ENCODE measurements at places on chromosomes 2 and 18.

GRCh38 chr2:110876167-110876999, 144.0 kb downstream of the ACOXL start:
- peaks cover 6% of the 10 kb centered on the region for H3K4me1 ChIP-seq
- no peak overlapping the region for H3K4me3 ChIP-seq
- ATAC-seq, result no peak
- H3K27ac ChIP-seq, result no peak overlapping the region

GRCh38 chr2:133497270-133497893, 70.9 kb downstream of the NCKAP5 start:
- no peak overlapping the region for H3K27ac ChIP-seq
- H3K4me3 ChIP-seq, result no peak overlapping the region
- ATAC-seq, result no peak
- no peaks in the 10 kb centered on the region for H3K4me1 ChIP-seq
- H3K36me3 ChIP-seq, result no peaks in the 10 kb centered on the region
- peaks cover 6% of the 10 kb centered on the region for H3K27me3 ChIP-seq

DNA sequence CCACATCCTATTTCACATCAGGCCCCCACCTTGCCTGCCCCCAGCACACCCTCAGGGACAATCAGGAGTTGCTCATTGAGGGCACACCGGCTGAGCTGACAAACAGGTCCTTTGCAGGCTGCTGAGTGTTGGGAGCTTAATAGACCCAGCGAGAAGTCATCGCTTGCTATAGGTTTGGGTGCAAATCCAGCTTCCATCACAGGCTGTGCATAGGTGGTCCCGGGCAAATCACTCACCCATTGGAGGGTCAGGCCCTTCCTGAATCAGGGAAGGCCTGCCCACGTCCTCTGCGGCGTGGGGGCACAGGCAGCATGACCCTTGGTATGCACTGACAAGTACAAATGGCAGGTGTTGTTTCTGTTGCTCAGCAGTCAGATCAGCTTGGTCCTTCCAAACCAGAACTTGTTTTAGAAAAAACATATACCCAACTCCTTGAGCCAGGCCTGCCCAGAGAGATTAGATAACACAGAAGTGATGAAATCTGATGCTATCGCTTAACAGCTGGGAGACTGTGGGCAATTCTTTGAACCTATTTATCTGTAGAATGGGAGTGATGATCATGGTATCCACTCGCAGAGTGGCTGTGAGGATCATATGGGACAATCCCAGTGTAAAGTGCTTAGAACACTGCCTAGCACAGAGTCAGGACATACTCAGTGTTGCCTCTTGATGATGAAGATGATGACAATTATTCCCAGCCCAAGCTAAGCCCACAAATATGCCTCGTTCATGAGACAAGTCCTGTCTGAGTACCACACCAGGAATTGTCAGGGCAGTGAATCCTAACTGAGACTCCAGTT, 34.9 kb downstream of the SMAD7 start:
- H3K27me3 ChIP-seq, result no peaks in the 10 kb centered on the region
- ATAC-seq, result no peak
- H3K4me1 ChIP-seq, result peaks cover 27% of the 10 kb centered on the region
- H3K4me3 ChIP-seq, result no peak overlapping the region
- no peak overlapping the region for H3K27ac ChIP-seq
- H3K36me3 ChIP-seq, result peaks cover 16% of the 10 kb centered on the region

DNA sequence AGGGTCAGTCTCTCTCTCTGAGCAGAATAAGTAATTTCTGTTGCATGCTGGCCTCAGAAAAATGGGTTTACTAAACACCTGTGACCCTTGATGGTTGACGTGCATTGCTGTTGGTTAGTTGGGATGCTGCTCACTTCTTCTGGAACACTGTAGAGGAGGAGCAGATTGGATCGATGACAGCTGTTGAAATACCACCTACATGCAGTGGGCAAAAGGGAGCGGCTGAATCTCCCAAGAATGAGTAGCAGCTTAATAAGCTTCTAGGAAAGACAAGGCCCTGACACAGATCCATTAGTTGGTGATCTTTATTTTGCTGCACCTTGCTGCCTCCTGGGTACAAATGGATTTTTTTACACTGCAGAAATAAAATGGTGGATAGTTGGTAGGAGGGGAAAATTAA, 43.2 kb downstream of the KDM3A start:
- H3K4me1 ChIP-seq, result peaks cover 47% of the 10 kb centered on the region
- no peak for ATAC-seq
- peak overlapping the region; percentile 40 for H3K4me3 ChIP-seq
- H3K27me3 ChIP-seq, result no peaks in the 10 kb centered on the region
- peak overlapping the region; percentile 37 for H3K27ac ChIP-seq

- no peaks in the 10 kb centered on the region for H3K27me3 ChIP-seq
- H3K4me1 ChIP-seq, result peaks cover 5% of the 10 kb centered on the region
- no peak overlapping the region for H3K27ac ChIP-seq
Measured at GRCh38 chr18:79888016-79888415, 63.4 kb downstream of the SLC66A2 start.

- no peak overlapping the region for H3K27ac ChIP-seq
- H3K4me3 ChIP-seq, result no peak overlapping the region
- no peaks in the 10 kb centered on the region for H3K36me3 ChIP-seq
Measured at GRCh38 chr2:86263956-86264355, 64.7 kb downstream of the MRPL35 start.

GRCh38 chr2:197292619-197293018, 18.0 kb downstream of the ANKRD44 start:
- H3K27ac ChIP-seq, result peak overlapping the region; percentile 94
- no peaks in the 10 kb centered on the region for H3K27me3 ChIP-seq
- peak; percentile 12 for ATAC-seq
- peaks cover 65% of the 10 kb centered on the region for H3K36me3 ChIP-seq

DNA sequence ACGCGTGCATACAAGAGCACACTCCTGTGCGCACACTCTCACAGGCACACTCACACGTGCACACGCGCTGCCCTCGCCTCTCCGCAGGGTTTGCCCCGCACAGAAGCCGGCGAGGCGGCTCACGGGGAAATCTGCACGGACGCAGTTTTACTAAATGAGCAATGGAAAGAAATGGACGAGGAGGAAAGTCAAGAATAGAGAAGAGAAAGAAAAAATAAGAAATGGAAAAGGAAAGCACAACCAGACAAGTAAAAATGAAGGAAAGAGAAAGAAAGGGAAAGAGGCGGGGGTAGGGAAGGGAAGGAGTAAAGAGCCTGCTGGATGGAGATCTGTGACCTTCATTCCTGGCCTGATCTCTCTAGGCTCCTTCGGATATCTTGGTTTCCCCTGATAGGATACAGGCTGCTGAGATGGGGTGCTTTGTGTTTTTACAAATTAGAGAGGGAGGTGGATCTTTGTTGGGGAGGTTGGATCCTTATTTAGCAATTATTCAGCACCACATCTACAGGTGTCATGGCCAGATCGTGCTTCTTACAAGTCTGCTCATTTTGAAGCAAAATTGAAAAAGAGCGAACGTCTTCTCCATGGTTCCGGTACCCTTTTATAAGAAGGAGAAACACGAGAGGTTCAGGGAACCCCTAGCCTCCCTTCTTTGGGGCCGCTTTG, 693 bp upstream of the LRP2 start:
- peaks cover 42% of the 10 kb centered on the region for H3K27me3 ChIP-seq
- peak; percentile 5 for ATAC-seq

DNA sequence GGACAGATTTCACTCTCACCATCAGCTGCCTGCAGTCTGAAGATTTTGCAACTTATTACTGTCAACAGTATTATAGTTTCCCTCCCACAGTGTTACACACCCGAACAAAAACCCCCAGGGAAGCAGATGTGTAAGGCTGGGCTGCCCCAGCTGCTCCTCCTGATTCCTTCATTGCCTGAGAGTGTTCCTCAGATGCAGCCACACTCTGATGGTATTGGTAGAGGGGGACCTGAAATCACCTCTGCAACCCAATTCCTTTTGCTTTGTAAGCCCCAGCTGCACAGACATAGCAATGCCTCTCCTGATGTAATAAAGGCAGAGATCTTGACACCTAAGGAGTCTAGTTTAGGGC, 1529.8 kb downstream of the RPIA start:
- H3K4me3 ChIP-seq, result no peak overlapping the region
- no peaks in the 10 kb centered on the region for H3K4me1 ChIP-seq
- H3K27ac ChIP-seq, result no peak overlapping the region
- ATAC-seq, result no peak
- H3K36me3 ChIP-seq, result no peaks in the 10 kb centered on the region

- no peak overlapping the region for H3K4me3 ChIP-seq
- H3K4me1 ChIP-seq, result no peaks in the 10 kb centered on the region
- no peaks in the 10 kb centered on the region for H3K36me3 ChIP-seq
- H3K27ac ChIP-seq, result no peak overlapping the region
Measured at GRCh38 chr2:155913356-155913755, 419.2 kb downstream of the NR4A2 start.

DNA sequence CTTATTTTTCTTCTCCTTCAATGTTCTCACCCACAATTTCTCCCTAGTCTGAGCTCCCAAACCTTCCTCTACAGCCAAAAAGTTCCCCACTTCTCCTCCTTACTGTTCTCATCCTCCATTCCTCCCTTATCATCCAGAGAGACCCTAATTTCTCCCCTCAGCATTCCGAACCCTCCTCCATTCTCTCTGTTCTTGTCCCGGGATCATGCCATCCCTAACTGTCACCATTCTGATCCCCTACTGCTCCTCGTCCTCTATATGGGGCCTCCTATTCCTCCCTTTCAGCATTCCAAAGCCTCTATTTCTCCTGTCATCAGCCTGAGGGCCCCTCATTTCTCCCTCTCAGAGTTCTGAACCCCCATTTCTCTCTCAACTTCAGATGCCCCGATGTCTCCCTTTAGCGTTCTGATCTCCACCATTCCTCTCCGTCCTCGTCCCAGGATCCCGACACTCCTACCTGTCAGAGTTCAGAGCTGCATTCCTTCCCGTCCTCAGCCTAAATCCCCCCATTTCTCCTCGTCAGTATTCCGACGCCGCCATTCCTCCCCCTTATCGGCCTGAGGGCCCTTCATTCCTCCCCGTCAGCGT, 522 bp downstream of the MBD1 start:
- peaks cover 94% of the 10 kb centered on the region for H3K36me3 ChIP-seq
- H3K4me1 ChIP-seq, result peaks cover 29% of the 10 kb centered on the region
- no peaks in the 10 kb centered on the region for H3K27me3 ChIP-seq

GRCh38 chr2:164697688-164698461, 76.6 kb upstream of the GRB14 start:
- no peak for ATAC-seq
- H3K27me3 ChIP-seq, result no peaks in the 10 kb centered on the region
- no peak overlapping the region for H3K27ac ChIP-seq
- no peaks in the 10 kb centered on the region for H3K4me1 ChIP-seq
- H3K36me3 ChIP-seq, result no peaks in the 10 kb centered on the region

DNA sequence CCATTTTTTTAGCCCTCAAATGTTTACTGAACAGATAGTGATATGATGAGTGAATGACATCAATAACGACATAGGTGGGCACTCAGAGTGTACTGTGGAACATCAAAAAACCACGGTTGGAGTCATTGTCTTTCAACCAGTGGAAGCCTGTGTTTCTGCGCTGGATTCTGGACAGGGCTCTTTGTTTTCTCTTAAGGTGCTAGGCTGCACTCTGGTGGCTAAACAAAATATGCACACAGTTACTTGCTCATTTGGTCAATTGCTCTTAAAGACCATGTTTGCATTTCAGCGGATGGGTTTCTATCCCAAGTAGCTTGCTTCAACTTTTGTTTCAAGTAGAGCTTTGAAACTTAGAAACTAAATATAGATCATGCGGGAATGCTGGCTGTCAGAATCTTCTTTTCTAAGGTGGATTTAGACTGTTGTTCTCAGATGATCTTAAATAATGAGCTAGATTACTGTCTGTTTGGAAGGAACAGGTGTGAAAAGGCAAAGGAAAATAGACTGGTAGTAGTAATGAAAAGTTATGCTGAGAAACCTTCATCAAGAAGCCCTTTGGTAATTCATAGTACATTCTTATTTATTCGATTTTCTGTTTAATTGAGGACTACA, 48.5 kb upstream of the LYPD6B start:
- H3K36me3 ChIP-seq, result peaks cover 66% of the 10 kb centered on the region
- no peaks in the 10 kb centered on the region for H3K27me3 ChIP-seq
- no peak overlapping the region for H3K27ac ChIP-seq
- peaks cover under 1% of the 10 kb centered on the region for H3K4me1 ChIP-seq
- no peak overlapping the region for H3K4me3 ChIP-seq

DNA sequence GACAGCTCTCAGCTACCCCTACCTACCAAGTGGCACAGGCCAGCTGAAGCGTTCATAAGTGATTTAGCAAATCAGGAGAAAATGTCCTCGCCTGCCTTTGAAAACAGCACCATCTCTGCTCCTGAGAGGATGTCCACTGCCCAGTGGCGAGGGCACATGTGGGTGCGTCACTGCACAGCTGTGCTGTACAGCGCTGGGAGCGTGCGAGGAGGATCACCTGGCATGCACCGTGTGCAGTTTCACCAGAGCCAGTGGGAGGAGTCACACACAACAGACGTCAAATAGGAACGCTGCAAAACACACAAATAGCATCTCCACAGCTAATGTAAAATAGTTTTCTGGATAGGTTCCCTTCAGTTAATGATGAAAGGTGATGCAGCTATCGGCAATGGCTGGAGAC, 154.1 kb downstream of the HDAC4 start:
- H3K4me3 ChIP-seq, result peak overlapping the region; percentile 55
- H3K36me3 ChIP-seq, result peaks cover 14% of the 10 kb centered on the region
- H3K27ac ChIP-seq, result no peak overlapping the region
- peaks cover 20% of the 10 kb centered on the region for H3K4me1 ChIP-seq

DNA sequence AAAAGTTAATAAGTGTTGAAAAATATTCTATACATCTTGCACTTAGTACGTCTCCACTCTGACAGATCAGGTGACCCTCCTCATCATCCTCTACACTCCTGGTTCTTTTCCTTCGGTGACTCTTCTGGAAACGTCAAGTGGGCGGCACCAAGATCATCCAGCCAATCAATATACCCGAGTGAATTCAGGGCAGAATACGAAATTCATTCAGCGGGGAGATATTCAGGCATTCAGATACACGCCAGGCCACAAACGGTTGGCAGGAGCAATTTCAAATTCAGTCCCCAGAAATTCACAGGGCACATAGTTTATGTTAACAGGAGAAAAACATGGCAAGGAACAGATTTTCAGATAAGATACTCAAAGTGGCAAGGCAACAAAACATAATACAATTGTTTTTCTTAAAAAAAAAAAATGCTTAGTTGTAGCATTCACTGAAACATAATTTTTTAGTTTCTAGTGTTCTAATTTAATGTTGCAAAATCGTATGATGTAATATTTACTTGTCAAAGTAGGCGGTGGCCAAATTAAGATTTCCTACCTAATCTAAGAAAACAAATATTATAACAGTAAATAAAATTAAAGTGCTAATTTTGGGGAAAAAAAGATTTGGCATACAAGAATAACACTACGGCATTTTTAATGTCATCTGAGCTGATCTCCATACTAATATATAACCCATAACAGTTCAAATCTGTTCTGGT, 4.2 kb downstream of the CLK1 start:
- peak overlapping the region; percentile 76 for H3K27ac ChIP-seq
- ATAC-seq, result no peak
- peaks cover 21% of the 10 kb centered on the region for H3K4me1 ChIP-seq
- no peaks in the 10 kb centered on the region for H3K27me3 ChIP-seq
- peak overlapping the region; percentile 87 for H3K4me3 ChIP-seq

DNA sequence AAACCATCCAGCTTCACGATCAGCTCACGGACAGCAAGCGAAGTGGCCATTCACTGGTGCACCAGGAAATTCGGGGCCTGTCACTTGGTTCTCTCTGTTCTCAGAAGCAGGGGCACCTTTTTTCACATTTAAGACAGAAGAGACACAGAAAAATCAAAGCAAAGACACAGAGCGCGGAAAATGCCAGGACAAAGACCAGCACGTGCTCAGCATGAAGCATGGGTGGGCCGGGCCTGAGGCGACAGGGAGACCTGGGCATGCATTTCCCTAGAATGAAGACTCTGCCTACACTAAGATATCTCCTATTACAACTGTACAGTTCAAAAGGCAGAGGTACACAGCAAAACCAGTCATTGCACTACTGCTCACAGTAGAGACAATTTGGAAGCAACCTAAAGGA, 117.4 kb upstream of the ID2 start:
- no peak overlapping the region for H3K27ac ChIP-seq
- peaks cover 6% of the 10 kb centered on the region for H3K4me1 ChIP-seq
- H3K4me3 ChIP-seq, result no peak overlapping the region
- no peaks in the 10 kb centered on the region for H3K27me3 ChIP-seq
- no peaks in the 10 kb centered on the region for H3K36me3 ChIP-seq
- no peak for ATAC-seq
